ENCODE measurements at places on chromosomes 6 and 20. TPM values are rescaled to one million over a fixed set of nuclear protein-coding genes. Genes with fewer than 3 reads are reported as not detected.

DNA sequence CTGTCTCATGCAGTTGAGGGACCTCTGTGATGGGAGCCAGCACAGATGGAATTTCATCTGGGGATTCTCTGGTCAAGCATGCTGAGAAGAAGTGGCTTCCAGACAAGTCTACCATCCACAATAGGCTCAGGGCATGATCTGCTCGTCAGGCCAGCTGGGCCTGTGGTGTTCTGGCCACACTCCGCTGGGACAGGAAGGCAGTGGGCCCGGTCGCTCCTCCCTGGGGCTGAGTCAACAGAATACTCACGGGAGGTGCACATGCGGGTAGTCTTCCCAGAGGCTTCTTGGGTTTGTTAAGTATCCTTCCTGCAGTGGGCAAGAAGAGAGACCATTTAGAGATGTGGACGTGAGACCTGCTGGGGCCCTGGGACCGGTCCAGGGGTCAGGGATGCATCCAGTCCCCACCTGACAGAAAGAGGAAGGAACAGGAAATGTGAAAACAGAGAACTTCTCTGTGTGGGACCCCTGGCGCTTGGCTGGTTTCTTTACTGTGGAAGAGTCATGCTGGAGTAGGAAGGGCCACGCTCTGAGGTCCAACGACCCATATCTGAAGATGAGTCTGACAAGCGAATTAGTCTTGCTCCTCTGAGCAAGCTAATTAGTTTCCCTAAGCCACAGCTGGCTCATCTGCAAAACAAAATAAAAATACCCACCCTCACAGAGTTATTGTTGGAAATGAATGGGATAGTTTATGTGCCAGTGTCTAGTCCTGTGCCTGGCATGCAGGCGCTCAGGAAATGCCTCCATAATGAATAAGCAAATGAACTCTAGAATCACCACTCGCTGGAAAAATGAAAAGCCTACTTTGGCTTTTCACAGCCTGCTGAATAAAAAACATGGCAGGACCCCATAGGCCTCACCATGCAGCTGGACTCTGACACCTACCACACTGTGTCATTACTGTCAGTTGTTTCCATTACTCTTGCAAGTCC is 67.3 kb downstream of the TRAM2 start:
- DNase-seq: no peak

DNA sequence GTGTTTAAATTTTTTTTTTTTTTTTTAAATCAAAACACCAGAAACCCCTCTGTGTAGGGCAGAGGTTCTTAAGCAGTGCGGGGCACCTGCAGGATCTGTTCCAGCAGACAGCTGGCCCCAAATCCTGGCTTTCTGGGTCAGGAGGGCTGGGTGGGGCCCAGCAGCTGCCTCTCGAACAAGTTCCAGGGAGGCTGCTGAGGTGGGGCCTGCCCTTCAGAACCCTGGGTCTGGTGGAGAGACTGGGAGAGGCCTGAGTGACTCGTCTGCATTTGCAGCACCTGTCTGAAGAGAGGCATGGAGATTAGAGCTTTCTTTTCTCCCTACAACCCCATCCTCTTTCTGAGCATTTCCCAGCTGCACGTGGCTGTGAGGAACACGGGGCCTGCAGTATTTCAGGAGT is 8.4 kb downstream of the PSMG4 start:
- DNase-seq: no peak

Gene LGSN
- 0.09 TPM for total RNA-seq

DNA sequence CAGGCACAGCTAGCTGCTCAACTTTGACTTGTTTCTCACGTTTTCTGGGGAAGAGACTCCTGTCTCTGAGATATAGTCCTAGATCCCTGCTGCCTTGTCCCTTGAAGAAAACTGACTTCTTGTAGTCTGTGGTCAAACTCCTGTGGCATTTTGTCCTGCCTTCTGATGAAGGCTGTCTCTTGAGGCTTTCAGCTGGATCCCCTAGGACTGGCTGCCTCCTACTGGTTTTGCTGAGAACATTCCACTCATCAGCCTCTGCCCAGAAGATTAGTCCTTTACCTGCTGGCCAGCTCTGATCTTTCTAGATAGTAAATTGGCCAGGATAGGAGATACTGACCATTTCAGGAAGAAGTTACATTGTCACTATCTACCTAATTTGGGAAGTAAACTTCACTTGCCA is 71.9 kb upstream of the CNR1 start:
- no peak for DNase-seq

- DNase-seq: no peak
Measured at GRCh38 chr20:60272790-60273189, 314.6 kb downstream of the CDH26 start.

DNA sequence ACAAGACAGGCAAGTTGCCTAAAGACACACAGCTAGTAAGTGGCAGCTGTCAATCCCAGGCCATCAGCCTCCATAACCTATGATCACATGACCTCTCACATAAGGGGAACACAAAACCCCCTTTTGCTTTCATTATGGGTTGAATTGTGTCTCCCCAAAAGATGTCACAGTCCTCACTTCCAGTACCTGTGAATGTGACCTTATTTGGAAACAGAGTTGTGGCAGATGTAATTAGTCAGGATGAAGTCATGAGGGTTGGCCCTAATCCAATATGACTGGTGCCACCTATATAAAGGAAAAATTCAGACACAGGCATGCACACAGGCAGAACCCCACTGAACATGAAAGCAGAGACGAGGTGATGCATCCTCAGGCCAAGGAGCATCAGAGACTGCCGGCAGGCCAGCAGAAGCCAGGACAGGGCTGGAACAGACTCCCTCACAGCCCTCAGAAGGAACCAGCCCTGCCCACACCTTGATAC is 33.6 kb downstream of the GFOD1 start:
- no peak for DNase-seq

GRCh38 chr6:25628471-25629197 is 23.4 kb upstream of the SCGN start:
- DNase-seq: no peak

GRCh38 chr6:42394881-42395620 is 56.7 kb downstream of the TRERF1 start:
- DNase-seq: no peak

Gene PMEPA1
- total RNA-seq: 23.5 TPM

- DNase-seq: no peak
Measured at GRCh38 chr6:156189714-156190113, 587.5 kb upstream of the ARID1B start.

GRCh38 chr6:31947070-31947675 is 1.3 kb downstream of the CFB start:
- no peak for DNase-seq

GRCh38 chr6:132058975-132059374 is 107.8 kb upstream of the CCN2 start:
- no peak for DNase-seq

- DNase-seq: no peak
Measured at GRCh38 chr6:1542764-1543163, 67.0 kb upstream of the FOXC1 start.

- DNase-seq: no peak
Measured at GRCh38 chr6:121925024-121925423, 474.4 kb upstream of the HSF2 start.

- peak; percentile 69 for DNase-seq
Measured at GRCh38 chr6:165987483-165988301, 180.0 kb downstream of the TBXT start.

Gene BTNL2
- not detected for total RNA-seq

GRCh38 chr6:13013681-13014503 is 297.3 kb downstream of the PHACTR1 start:
- no peak for DNase-seq

DNA sequence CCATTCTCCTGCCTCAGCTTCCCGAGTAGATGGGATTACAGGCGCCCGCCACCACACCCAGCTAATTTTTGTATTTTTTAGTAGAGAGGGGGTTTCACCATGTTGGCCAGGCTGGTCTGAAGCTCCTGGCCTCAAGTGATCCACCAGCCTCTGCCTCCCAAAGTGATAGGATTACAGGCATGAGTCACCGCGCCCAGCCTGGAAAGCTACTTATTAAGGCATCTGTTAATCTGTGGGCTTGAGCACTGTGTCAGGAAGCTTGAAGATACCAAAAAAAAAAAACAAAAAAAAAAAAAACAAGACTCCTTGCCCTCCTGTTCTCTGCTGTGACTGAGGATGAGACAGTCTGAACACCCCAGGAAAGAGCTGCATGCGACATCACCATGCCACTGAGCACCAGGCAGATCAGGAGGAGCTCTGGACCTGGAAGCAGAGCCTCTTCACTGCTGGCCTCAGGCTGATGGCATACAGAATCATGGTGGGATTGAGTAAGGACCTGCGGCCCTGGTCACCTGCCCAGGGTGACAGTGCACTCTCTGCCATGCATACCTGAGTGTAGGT is 166.5 kb upstream of the SNX9 start:
- no peak for DNase-seq

DNA sequence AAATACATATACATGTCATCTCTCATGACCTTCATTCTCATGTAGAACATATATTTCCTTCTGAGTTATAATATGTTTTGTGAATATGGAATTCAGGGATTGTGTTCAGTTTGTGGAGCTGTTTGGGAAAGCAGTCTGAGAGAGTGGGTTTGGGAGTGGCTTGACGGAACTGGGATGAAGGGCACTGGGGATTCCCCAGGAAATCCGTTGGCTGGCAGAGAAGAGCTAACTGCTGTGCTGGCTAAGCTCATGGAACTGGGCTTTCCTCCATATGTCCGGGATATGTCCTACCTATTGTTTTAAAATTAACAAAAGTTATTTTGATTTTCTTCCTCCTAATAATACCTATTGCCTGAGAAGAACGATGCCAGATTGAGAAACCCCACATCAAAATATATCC is 359.5 kb upstream of the FLRT3 start:
- no peak for DNase-seq

- peak; percentile 54 for DNase-seq
Measured at GRCh38 chr20:62955519-62956386, 3.2 kb downstream of the SLC17A9 start.
